ENCODE measurements at places on chromosomes 6 and 20.
A peak's percentile ranks its signal among the peaks of the same experiment; 100 is the strongest.

- no peak for DNase-seq
Measured at GRCh38 chr6:119449331-119450156, 100.0 kb upstream of the MAN1A1 start.

GRCh38 chr6:21317642-21318041, 275.9 kb upstream of the SOX4 start:
- DNase-seq, result no peak

DNA sequence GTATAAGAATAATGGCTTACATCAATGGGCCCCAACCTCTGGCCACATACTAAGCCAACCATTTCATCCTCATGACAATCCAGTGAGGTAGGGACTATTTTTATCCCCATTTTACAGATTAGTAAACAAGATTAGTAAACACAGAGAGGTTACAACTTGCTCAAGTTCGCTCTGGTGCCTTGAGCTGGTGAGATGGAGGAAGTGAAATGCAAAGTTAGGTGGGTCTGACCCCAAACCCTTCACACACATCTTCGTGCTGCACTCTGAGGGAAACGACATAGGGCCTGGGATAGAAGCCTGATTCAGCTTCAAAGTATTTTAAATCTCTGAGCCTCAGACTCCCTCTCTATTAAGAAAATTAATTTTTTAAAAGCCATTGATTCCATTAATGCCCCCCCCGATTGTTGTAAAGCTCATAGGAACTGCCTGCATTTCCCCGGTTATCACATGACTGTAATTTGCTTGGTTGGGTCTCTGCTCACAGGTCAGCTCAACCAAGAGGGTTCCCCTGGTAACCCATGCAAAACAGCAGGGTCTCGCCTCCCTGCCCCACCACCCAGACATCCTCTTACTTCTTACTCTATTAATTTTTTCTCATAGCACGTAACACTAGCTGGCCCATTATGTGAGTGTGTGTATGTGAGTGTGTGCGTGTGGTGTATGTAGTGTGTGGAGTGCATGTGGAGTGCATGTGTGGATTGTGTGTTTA, 221.2 kb downstream of the MAFB start:
- no peak for DNase-seq

DNA sequence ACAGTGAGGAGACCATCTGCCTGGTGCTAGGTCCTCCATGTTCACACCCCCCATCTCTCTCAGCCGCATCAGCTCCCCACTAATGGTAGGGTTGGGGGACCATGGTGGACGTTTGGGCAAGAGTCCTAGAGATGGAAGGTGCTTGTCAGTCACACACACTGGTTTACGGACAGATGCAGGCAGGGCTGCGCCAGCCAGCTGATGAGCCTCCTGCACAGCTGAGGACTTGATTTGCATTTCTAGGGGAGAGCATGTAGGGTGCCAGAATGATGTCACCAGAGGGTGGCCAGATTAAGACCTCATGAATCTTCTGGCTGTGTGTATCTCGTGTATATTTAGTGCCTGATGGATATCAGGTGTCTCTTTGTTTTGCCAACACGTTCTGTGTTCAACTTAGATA, 28.6 kb downstream of the CST8 start:
- no peak for DNase-seq

DNA sequence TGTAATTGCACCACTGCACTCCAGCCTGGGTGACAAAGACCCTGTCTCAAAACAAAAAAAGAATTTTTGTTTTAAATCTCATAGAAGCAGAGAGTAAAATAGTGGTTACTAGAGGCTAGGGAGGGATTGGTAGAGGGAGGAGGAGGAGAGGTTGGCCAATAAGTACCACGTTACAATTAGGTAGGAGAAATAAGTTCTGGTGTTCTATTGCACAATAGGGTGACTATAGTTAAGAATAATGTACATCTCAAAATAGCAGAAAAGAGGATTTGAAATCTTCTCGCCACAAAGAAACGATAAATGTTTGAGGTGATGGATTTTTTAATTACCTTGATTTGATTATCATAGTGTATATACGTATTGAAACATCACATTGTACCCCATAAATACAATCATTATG, 27.1 kb upstream of the TOP1 start:
- no peak for DNase-seq

GRCh38 chr6:102749210-102749971, 1355.9 kb downstream of the GRIK2 start:
- DNase-seq, result no peak

DNA sequence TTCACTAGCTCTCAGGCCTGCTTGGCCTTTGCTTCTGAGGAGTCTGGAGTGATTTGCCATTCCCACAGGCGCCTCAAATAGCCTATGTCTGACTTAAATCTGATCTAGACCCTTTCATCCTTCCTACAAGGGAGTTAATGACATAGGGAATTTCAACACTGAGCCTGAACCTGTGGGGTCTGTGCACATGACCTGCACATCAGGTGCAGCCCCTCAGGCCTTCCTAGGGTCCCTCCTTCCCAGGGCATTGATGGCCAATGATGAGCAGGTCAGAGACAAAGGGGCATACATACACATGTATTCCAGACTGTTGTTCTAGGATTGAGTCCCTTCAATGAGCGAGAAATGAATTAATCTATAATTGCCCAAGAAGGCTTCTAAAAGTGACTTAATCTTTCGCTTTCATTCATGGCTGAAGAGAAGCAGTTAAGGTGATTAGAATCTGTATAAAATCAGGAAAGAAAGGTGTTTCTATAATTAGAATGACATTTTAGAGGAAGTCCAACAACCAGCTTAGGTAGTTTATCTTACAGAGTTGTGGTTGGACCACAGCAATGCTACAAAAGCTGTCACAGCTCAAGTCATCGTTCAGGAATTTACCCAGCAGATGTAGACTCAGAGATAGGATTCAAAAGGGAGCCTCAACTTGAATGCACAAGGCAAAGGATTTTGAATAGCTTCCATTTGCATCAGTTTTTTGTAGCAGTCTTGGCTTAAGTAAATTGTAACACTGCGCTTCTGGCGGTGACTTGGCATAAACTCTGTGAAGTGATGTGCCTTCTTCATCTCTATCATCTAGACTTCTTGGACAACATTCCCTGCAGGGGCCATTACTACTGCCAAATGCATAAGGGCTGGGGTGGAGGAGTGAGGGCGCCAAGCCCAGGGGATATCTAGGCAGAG, 27.0 kb upstream of the TBC1D7 start:
- DNase-seq, result no peak

GRCh38 chr20:50055524-50056083, 57.3 kb downstream of the UBE2V1 start:
- no peak for DNase-seq

- DNase-seq, result peak; percentile 9
Measured at GRCh38 chr20:13995086-13995665, at the start of gene MACROD2. TSS of gene MACROD2 (plus strand) at chr20:13995516.

DNA sequence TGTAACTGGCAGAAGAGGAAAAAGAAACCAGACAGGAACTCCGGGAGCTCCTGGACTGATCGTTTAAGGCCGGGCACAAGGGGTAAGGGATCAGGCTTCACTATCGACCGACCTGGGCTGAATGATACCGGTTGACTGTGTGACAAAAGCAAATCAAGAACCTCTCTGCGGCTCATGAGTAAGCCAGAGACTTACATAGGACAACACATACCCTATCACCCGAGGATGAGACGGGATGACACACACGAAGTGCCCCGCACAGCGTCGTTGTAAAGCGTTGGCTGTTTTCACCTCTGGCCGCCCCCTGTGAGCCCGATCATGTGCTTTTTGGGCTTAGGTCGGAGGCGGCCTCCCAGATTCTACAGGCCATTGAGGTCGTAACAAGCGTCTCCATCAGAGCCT, 695 bp upstream of the TGIF2 start:
- DNase-seq, result no peak

GRCh38 chr20:48432494-48432832, 395.3 kb downstream of the PREX1 start:
- DNase-seq, result no peak

GRCh38 chr6:52251113-52251512, 6.8 kb upstream of the IL17F start:
- DNase-seq, result no peak

- no peak for DNase-seq
Measured at GRCh38 chr6:33578588-33579011, 1.5 kb downstream of the BAK1 start.

- no peak for DNase-seq
Measured at GRCh38 chr20:20076297-20077065, 24.1 kb downstream of the CFAP61 start.

DNA sequence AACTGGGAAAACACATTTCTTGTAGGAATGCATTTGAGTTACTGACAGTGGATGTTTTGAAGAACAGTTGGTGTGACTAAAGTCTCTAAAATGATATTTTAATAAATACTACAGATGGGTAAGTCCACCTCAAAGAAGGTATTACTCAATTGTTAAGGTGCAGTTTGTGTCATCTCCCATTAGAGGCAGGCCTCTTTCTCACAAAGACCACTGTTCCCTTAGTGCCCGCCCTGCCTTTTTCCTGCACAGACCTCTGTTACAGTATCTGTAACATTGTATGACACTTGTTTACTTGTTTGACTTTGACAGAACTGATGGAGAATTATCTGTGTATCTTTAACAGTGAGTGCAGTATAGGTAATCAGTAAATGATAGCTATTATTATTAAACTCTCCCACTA, 5.2 kb upstream of the CRIP3 start:
- DNase-seq, result no peak

DNA sequence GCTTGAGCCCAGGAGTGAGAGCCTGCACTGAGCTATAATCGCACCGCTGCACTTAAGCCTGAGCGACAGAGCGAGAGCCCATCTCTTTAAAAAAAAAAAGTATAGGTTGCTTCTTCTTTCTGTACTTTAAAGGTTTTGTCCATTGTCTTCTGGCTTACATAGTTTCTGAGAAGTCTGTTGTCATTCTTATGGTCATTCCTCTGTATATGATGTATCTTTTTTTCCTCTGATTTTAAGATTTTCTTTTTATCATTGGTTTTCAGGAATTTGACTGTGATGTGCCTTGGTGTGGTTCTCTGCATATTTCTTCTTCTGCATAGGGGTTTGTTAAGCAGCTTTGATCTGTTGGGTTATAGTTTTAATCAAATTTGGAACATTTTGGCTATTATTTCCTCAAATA, 29.1 kb downstream of the QRSL1 start:
- DNase-seq, result no peak

DNA sequence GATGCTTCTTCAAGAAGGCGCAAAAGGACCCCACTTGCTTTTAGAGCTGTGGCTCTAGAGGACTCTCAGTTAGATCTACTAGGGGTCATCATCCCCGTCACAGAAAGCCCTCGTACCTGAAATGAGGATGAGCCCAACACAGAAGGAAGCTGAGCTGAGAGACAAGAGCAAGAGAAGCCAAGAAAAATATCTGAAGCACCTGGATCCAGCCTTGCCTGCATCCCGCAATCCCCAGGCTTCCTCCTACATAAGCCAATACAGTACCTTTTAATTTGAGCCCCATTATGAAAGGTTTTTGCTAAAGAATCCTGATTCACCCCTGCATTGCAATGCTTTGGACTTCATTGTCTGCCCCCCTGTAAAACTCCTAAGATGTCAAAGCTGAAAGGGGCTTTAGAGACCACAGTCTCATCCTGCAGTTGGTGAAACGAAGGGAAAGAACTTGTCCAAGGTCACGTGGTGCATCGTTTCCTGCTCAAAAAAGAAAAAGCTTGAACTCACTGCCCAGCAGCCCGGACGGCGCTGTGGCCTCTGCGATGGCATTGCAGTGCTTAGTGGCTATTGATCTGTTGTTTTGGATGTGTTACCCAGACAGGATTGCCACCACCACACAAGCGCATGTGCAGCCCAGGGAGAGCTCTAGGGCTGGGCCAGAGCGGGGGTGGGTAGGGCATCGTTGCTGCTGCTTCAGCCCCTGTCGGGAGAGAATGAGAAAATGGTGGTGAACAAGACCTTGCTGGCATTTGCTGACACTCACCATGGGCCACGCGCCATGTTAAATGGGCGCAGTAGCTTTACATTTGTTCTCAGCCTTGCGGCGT, 28.4 kb downstream of the AAR2 start:
- DNase-seq, result no peak

DNA sequence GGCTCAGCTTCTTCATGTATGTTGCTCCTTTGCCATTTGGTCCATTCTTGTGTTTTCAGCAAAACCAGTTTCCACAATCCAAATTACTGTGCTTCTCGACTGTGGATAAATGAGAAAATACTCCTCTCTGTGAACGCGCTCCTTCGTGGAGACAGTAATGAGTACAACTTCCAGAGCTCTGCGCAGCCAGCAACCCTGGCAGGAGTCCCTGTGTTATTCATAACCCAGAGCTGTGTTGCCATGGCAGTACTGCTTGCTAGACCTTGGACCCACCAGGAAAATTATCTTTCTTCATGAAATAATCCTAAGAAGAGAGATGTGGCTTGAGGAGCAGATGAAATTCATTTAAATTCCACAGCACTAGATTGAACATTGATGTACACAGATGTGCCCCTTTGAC, 73.7 kb downstream of the SLC22A3 start:
- DNase-seq, result no peak

- DNase-seq, result no peak
Measured at GRCh38 chr6:159982731-159983506, 14.0 kb downstream of the IGF2R start.

DNA sequence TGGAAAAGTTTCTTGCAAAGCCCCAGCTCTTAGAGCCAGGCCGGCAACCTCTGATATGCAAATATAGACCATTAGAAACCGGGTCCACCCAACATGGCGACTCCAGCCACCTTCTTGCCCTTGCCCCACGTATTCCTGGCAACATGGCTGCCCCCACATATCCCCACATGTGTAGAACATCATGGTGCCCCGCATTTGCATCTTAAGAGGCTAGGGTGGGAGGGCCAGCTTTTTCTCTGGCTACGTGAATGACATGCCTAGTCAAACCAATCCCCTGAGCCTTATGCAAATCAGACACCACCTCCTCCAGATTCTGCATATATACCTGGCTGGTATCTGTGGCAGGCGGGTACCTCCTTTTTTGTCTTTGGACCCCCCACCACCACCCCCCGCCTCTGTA, 106.1 kb upstream of the PTPRT start:
- no peak for DNase-seq

GRCh38 chr6:113903666-113904330, 46.7 kb downstream of the MARCKS start:
- DNase-seq, result peak; percentile 29

- DNase-seq, result no peak
Measured at GRCh38 chr20:59577037-59577808, 27.1 kb upstream of the PHACTR3 start.

DNA sequence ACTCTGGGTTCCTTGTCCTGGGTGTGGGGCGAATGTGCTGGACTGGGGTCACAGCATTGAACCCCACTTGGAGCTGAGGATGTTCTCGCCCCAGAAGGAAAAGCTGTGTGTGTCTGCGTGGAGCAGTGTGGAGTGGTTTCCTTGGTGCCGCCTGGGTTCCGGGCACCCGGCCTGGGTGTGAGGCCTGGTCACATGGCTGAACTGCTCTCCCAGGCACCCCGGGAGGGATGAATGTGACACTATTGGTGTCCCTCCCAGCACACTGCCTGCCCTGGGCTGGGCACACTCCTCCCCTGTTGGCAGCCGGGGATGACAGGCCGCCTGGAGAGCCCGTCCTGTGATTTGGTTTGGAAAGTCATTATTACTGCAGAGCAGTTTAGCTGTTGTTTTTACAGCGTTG, 12.3 kb downstream of the MYT1 start:
- DNase-seq, result no peak

Measured in glomerular endothelial cell (primary cell).